IMR-90 (cell line): ENCODE measurements at places on chromosomes 3 and 15. TPM values are rescaled to one million over a fixed set of nuclear protein-coding genes. Genes with fewer than 3 reads are reported as not detected.

DNA sequence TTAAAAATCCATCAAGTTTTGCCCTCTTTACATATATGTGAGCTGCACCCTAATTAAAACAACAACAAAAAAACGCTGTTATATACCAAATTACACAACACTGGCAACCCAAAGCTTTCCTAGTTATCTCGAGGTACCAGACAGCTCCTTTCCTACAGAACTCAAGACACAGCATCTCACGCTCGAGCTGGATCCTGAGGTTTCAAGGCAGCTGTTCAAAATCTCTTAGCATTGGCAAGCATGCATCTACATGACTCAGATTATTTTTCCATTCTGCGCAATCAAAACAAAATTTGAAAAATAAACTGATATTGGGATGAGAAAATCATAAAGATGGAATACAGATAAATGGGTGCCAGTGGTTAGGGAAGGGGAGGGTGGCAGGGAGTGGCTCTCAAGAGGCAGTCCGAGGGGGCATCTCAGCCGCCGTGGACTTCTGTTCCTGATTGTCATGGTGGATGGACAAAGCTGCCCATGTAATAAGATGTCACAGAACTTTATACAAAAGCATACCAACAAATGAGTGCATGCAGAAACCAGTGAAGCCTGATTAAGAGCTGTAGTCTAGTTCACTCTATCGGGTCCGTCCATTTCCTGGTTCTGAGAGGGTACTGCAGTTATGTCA is 91.5 kb downstream of the ADAMTS17 start:
- H3K4me3 ChIP-seq, result no peak overlapping the region
- no peaks in the 10 kb centered on the region for H3K27me3 ChIP-seq
- no peaks in the 10 kb centered on the region for H3K36me3 ChIP-seq

The RPP14 gene
- 6.5 and 7.8 TPM in 2 replicates for polyA plus RNA-seq

DNA sequence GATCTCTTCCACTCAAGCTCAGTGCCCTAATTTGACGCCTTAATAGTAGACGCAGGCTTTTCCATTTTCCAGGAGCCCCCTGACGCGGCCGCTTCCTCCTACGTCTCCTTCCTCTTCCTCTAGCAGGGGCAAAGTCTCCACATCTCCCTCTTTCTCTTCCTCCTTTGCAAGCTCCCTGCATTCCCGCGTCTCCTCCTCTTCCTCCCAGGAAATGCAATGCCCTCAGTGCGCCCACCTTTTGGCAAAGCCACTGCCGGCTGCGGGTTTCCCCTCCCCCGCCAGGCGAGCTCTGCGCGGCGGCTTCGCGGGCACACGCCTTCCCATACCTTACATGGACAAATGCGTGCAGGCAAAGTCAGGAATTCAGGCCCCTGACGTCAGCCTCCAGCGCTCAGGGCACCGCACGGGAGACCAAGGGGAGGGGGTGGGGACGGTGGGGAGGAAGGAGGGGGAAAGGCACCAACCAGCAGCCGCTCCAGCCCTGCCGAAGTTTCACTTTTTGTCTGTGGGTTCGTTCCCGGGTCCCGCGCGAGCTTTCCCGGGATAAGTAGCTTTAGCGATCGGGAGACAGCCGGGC is 432 bp upstream of the LPP start:
- peak overlapping the region; percentile 97 for H3K27ac ChIP-seq
- no peaks in the 10 kb centered on the region for H3K27me3 ChIP-seq
- peak; percentile 97 for DNase-seq
- no peaks in the 10 kb centered on the region for H3K36me3 ChIP-seq
- H3K4me3 ChIP-seq, result peak overlapping the region; percentile 83

The TMEM212 gene
- not detected in 2 replicates for polyA plus RNA-seq

DNA sequence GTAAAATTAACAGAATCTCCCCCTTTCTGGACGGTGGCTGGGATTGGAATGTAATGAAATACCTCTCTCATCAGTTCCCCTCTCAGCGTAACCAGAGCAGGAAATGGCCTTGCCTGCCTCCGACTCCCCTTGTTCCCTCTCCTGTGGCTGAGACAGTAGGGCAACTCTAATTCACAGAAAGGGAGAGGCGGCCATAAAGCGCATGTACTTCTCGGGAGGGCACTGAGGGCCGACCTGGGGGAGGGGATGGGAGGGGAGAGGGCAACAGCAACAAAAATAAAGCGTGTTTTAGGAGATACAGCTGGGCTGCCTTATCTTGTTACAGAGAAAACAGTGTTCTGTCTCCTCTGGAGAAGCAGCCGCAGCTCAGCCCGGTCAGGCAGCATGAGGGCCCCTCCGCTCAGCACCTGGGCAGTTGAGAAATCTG is 783.3 kb upstream of the ARRDC4 start:
- no peak overlapping the region for H3K4me3 ChIP-seq
- DNase-seq, result no peak
- no peaks in the 10 kb centered on the region for H3K36me3 ChIP-seq
- H3K27me3 ChIP-seq, result no peaks in the 10 kb centered on the region

- H3K27ac ChIP-seq, result peak within 1 kb of the TSS; percentile 80
- H3K36me3 ChIP-seq, result no peaks in the 10 kb centered on the region
- no peaks in the 10 kb centered on the region for H3K27me3 ChIP-seq
Measured at GRCh38 chr15:41660235-41661077, at the start of gene MGA. MGA (plus strand) TSS chr15:41660405.

DNA sequence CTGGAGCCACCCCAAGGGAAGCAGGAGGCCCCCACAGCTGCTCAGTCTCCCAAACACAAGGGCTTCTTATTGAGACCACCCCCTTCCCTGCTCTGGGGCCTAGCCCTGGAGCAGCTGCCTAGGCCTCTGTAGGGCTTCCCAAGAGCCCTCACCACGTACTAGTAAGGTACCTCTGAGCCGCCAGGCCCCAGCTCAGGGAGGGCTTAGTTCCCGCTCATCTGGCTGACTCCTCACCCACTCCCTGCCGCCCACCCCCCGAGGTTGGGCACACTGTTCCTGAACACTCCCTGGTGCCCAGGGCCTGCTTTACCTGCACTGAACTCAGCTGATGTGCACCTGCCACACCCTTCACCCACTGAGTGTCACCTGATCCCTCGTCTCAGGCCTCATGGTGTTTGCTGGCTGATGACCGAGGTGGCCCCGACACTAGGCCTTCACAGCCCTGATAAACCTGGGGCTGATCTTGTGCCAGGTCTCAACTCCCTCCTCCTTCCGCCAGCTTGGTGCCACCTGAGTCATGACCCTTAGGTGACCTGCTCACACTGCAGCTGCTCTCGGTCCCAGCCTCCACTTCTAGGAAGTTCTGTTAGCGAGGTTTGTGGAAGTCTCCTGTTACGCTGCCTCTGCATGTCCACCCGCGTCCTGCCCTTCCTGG is 18.0 kb upstream of the SPTBN5 start:
- H3K4me3 ChIP-seq, result no peak overlapping the region
- no peaks in the 10 kb centered on the region for H3K27me3 ChIP-seq
- DNase-seq, result no peak
- no peak overlapping the region for H3K27ac ChIP-seq
- no peaks in the 10 kb centered on the region for H3K4me1 ChIP-seq
- peaks cover 16% of the 10 kb centered on the region for H3K36me3 ChIP-seq
